ENCODE measurements at places on chromosomes 12 and 14. TPM values are rescaled to one million over a fixed set of nuclear protein-coding genes. Genes with fewer than 3 reads are reported as not detected.

- no peak for DNase-seq
Measured at GRCh38 chr14:31902002-31902401, 175.1 kb upstream of the ARHGAP5 start.

DNA sequence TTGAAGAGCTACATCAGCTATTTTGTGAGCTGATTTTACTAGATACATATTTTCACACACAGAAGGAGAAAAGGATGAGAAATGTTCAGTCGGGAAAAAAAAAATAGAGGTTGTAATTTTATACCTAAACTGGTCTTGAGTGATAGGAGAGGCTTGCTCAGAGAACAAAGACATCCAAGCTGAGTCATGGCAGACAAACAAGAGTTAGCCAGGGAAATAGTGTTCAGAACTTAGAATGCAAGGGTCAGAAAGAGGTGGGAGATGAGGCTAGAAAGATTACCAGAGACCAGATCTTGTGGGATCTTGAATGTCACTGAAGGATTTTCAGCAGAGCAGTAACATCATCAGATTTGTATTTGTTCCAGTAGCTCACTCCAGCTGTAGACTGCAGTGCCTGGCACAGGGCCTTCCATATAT, 121.9 kb upstream of the ATF1 start:
- no peak for DNase-seq

Gene PROX2
- total RNA-seq, result not detected

Gene RNF212B
- total RNA-seq, result not detected

DNA sequence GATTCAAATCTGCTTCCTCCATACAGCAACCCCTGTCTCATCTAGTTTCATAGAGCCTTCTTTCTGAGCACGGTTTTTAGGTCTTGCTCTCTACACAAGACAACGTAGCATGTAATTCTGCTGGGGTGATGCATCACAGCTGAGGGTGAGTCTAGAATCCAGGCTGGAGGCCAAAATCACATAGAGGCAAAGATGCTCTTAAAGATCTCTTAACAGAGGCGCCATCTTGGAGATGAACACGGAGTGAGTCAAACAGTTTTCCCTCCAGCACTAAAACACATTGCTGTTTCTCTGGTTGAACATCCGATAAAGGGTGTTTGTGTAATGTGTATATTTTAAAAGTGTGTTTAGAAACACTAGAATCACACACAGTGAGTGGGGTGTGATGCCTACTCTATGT, 78.9 kb downstream of the NOS1 start:
- DNase-seq, result no peak

Gene ETV6
- 9.6 TPM for total RNA-seq

DNA sequence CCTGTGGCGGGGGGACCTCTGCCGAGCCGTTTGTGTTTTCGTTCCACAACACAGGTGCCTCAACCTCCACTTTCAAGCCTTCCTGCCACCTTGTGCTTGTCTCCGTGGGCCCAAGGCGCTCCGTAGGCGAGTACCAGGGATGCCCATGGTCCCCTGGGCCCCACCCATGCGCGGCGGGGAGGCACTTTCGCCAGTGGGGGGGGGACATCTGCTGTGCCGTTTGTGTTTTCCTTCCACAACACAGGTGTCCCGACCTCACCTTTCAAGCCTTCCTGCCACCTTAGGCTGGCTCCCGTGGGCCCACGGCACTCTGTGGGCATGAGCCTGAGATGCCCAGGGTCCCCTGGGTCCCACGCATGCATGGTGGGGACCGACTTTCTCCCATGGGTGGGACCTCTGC, 335.9 kb downstream of the ALG10 start:
- DNase-seq, result no peak

Gene KCNJ8
- 9.8 TPM for total RNA-seq

DNA sequence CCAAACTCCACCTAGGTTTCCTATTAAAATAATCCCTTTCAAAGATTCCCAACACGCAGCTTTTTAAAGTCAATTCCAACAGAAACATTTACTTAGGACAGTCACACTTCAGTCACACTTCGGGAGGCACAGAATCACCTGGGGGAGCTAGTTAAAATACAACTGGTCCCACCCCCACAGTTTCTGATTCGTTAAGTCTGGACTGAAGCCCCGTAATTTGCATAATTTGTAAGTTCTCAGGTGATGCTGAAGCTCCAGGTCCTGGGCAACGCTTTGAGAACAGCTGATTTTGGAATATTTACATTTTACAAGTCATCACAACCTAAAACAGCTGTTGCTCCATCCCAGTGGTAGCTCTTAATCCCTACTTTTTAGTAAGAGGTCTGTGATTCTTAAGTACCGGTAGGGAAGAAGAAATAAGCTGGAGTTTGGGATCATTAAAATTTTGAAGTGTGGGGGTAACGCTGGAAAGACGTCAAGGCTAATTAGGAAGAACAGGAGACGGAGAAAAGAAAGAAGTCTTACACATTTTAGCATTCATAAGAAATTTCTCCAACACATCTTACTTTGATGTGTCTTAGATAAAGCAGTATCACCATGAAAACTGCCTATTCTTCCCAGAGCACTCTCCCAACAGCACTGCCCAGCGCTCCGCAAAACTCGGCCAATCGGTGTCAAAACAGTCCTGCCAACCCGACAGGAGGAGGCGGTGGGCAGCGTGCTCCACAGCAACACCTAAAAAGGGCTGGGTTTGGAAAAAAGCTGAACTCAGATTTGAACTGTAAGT, 1.1 kb downstream of the IPO8 start:
- DNase-seq, result peak; percentile 23

DNA sequence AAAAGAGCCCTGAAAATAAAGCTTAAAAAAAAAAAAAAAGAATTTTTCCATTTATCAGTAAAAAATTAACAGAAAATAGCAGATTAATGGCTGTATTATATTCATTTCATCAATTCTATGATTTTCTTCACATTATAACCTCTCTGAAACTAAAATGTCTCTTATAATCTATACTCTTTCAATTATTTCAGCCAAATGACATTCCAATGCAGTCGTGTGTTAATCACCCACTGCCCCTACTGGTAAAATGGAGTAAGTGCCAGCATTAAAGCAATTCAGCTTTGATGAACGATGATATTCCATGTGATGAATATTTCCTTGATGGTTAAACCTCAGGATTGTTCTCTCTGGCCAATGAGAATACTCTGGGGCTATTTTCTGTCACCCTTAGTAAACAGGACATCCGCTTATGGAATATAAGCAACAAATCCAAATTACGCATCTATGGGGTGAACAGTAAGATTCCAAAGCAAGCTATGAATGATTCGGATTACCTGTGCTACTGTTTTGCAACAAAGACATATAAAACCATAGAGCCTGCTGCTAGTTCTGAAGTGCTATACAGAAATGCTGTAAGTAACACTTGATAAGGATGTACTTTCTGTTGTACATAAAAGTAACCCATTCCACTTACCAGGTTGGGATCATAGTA, 20.3 kb upstream of the SYCP3 start:
- no peak for DNase-seq

- no peak for DNase-seq
Measured at GRCh38 chr12:71456990-71457389, 17.4 kb downstream of the LGR5 start.

Gene SLC17A8
- not detected for total RNA-seq

DNA sequence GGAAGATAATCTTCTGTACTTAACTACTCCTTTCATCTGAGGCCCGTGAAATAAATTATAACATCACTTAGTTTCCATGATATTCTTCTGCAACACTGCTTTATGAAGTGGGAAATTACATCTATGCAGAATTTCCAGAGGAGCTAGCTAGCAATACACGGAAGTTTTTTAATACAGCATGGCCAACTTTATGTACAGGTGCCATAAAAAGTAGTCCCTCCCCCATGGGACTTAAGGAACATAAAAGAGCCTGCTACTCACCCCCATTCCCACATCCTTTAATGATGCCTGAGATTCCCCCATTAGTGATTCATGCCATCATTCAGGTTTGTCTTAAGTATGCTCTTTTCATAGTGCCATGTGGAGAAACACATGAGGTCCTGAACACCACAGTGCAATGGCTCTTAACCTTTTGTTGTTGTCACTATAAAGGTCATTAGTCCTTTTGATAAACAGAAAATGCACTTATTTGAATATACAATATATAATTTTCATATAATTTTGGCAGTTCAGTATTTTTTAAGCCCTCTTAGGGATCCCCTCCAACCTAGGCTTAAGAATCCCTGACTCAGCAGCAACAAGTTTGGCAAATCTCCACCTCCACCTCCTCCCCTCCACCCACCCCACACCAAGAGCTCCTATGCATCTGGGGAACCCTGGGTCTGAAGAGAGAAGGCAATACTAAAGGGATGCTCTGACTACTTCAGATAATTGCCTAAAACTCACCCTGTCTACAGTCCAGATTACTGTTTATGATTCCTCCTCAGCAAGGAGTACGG, 37.3 kb downstream of the DCAF5 start:
- no peak for DNase-seq

DNA sequence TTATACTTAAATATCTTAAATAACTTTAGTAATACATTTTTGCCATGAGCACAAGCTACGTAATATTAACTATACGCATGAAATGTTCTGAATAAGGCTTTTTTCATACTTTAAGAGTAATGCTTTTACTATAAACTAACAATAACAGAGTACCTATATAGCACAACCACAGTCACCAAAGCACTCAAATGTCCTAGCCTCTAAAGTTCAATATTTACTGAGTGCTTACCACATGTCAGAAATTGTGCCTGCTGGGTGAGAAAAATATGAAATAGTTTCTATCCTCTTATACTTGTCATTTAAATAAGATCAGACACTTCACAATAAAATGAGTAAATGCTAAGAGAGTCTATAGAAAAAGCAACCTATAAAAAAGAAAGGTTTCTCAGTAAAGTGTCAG, 83.1 kb downstream of the SH2B3 start:
- DNase-seq, result no peak

DNA sequence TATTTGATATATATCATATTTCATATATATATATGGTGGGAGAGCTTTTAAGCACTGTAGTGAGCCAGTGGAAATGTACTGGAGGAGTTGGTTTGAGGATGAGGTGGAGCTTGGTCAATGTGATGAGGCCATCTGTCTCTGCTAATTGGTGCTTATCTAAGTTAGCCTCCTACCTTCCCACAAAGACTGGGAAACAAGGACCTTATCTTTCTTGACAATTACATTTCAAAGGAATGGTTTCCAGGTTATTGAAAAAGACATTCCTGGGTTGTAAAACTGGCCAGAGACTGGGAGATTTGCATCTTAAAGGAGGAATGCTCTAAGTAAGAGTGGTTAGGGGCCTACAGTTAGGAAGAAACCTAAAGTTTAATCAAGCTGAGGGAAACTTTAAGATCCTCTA, 212.8 kb upstream of the SYT1 start:
- DNase-seq, result no peak

Gene DACT1
- 35.7 TPM for total RNA-seq

GRCh38 chr14:32378284-32378683, 49.2 kb downstream of the AKAP6 start:
- no peak for DNase-seq

DNA sequence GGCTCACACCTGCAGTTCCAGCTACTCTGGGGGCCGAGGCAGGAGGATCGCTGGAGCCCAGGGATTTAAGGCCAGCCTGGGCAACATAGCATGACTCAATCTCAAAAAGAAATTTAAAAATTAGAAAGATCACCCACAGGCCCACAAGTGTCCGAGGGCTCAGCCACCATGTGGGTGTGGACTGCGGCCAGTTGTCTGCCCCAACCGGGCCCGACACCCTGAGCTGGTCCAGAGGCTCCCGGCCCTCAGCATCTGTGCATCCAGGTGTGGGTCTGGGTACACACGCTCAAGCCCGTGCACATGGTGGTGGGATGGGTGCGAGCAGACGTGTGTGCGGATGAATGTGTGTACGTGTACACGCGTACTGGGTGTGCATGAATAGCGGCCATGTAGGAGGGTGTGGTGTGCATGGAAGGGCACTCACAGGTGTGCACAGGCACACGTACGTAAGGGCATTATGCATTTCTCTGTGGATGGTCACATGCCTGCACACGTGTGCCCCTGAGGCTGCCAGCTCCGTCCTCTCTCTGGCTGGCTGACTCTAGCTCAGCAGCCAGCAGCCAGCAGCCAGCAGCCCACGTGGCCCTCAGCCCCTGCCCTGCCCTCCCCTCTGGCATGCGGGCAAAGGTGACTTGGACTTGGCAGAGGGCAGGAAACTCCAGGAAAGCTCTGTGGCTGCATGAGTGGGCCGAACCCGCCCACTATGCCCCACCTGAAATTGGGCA, 23.3 kb upstream of the NUDT14 start:
- no peak for DNase-seq

DNA sequence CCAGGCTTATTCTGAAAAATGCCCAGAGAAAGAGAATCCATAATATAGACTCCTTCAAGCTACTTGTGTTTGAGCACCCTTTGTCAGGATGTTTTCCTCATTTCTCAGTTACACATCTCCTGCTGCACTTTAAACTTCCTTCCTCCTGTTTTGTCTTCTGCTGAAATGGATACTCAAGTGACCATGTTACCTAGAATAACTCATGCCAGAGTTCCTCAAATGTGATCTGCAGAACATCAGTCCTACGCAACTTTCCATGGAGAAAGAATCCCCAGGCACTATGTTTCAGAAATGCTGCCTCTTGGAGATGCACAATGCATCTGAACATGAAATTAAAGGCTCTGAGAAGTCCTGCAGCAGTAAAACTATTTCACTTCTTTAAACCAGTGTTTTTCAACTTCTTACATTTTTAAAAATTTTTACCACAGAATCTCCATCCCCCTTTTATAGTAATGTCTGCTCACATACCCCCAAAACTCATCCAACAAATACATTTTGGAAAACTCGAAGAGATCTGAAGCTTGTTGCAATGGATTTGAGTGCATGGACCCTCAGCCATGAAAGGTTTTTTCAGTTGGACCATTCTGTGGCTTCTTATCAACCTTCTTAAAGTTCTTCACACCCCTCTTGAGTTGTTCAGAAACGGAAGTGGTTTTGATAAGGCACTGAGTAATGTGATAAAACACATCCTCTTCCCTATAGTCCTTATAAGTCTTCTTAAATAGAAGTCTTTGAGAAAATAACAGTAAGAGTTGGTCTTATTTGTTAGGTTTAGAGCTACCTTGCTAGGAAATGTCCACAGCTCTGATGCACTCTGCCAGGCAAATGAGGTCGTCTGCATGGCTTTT, 84.5 kb upstream of the KCNA1 start:
- no peak for DNase-seq

GRCh38 chr12:123280971-123281370, 9.3 kb upstream of the CDK2AP1 start:
- no peak for DNase-seq
